Activated CD8-positive, alpha-beta memory T cell treated with anti-CD3 and anti-CD28 coated beads, Interleukin-2, amount 10 ng/mL, durations not matched to agents 7 days and 5 days (primary cell): ENCODE measurements at places on chromosomes 4 and X.

DNA sequence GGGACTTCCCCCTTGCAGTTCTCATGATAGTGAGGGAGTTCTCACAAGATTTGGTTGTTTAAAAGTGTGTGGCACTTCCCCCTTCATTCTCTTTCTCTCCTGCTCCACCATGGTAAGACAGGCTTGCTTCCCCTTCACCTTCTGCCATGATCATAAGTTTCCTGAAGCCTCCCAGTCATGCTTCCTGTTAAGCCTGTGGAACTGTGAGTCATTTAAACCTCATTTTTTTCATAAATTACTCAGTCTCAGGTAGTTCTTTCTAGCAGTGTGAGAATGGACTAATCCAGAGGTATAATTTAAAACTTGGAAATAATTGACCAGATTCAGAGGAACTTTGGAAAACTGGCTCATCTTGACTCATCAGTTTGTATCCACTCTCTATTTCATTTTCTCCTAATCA lies 129.0 kb downstream of the TMEM47 start:
- no peak for DNase-seq

DNA sequence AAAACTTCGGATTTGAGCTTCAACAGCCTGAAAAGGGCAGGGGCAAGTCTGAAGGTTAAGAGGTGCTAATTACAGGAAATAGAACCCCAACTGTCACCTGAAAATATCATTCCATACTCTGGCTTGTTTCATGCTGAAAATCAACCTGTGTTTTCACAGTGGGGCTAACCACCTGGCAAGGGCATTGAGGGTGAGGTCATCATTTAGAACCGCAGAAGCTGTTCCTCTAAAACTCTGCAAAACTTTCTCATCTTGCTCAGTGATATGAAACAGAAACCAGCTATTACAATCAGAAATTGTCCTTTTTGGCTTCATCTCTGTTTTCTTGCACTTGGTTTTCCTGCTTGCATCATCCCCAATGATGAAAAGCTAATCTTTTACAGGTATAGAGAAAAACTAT lies 247.6 kb downstream of the DCLK2 start:
- DNase-seq, result no peak

- DNase-seq, result no peak
These were observed 4.0 kb downstream of the GABRA2 start for GRCh38 chr4:46385946-46386345.

GRCh38 chr4:16807355-16807754 lies 91.1 kb downstream of the LDB2 start:
- DNase-seq, result no peak

DNA sequence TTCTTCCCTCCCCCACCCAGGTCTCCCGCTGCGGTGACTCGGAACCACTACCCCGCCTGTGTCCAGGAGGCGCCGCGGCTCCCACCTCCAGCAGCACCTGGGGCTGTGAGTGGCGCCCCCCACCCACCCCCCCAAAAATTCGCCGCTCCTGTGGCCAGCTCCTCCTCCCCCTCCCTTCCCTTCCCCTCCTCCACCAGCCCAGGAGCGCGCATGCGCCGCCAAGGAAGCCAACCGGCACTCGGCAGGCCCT lies 278 bp downstream of the CLOCK start:
- no peak for DNase-seq

- DNase-seq, result no peak
These were observed 17.8 kb upstream of the SEPTIN11 start for GRCh38 chr4:76931576-76932276.

GRCh38 chr4:86451560-86452330 lies 91.9 kb upstream of the MAPK10 start:
- no peak for DNase-seq

GRCh38 chr4:98779088-98779487 lies 120.7 kb upstream of the TSPAN5 start:
- DNase-seq, result no peak

- DNase-seq, result no peak
These were observed 231.4 kb downstream of the ANKRD50 start for GRCh38 chr4:124481123-124481522.

- no peak for DNase-seq
These were observed 155.3 kb upstream of the TEX13A start for GRCh38 chrX:105375816-105376215.

- no peak for DNase-seq
These were observed 90.8 kb downstream of the ZNF330 start for GRCh38 chr4:141311246-141312204.

DNA sequence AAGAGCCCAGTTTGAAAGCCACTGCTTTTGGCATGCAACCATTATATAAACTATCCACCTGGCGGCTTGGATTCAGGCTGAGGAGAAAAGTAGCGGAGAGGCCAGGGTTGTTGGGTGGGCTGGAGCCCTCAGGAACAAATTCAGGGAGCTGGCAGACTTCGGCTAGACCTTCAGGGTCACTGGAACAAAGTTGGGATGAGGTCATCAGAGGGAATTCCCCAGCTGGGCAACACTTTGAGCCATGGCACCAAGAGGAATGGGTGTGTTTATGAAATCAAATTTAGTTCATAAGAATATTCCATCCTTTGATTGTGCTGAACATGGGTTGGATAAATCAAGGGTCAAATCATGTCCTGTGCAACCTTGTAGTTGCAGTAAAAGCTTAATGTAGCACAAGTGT lies 22.0 kb downstream of the MTMR1 start:
- no peak for DNase-seq

- no peak for DNase-seq
These were observed 31.3 kb downstream of the NIPAL1 start for GRCh38 chr4:48047896-48048295.

GRCh38 chrX:149372866-149373265 lies 132.2 kb downstream of the IDS start:
- no peak for DNase-seq

GRCh38 chrX:9189286-9189685 lies 155.4 kb upstream of the FAM9B start:
- no peak for DNase-seq

- no peak for DNase-seq
These were observed 31.8 kb upstream of the UGT2A1 start for GRCh38 chr4:69684804-69685203.

GRCh38 chrX:22121161-22121560 lies 89.0 kb downstream of the PHEX start:
- DNase-seq, result no peak

GRCh38 chrX:136271300-136271699 lies 20.1 kb upstream of the MAP7D3 start:
- no peak for DNase-seq

DNA sequence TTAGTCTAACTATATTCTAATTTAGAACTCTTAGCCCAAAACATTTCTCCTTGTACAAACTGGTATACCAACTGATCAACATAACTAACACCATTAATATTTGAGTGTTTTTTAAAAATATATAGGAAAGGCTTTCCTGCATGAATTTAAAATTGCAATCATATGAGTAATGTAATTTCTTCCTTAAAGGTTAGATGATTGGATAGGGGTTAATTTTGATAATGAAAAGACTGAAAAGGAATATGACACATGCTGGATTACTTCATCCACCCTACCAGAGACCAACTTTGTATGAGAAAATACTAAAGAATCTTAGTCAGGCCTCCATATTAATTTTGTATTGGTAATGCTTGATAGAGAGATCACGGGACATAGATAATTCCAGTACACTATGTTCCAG lies 25.1 kb upstream of the PLS3 start:
- DNase-seq, result no peak
